Mesenteric fat pad (tissue), 1 donor: ENCODE measurements at places on chromosomes 5 and 9. TPM values are rescaled to one million over a fixed set of nuclear protein-coding genes. Genes with fewer than 3 reads are reported as not detected.

Gene KCNMB1
- total RNA-seq, result 0.93 TPM

Gene LCN15
- total RNA-seq, result 0.32 TPM

Gene CCL21
- 18.0 TPM for total RNA-seq

Gene CFAP77
- not detected for total RNA-seq

Gene TLX3
- total RNA-seq, result not detected

Gene ZNF79
- total RNA-seq, result 6.1 TPM

Gene TGFBI
- total RNA-seq, result 254 TPM

Gene HOMER1
- 3.2 TPM for total RNA-seq

Gene TAS2R1
- total RNA-seq, result not detected

Gene IFNA14
- not detected for total RNA-seq

Gene PHF24
- total RNA-seq, result 0.39 TPM

Gene HMCN2
- total RNA-seq, result 3.1 TPM

Gene FOXD4
- 0.32 TPM for total RNA-seq

Gene UGT3A1
- not detected for total RNA-seq

Gene ARL14EPL
- not detected for total RNA-seq

Gene GZMA
- total RNA-seq, result 1.0 TPM

Gene TTLL11
- 9.5 TPM for total RNA-seq

Gene ADAMTS2
- total RNA-seq, result 79.4 TPM

Gene MTAP
- total RNA-seq, result 38.8 TPM

Gene CNTNAP3B
- 20.1 TPM for total RNA-seq

Gene IGIP
- 13.3 TPM for total RNA-seq

Gene FOXD4L3
- total RNA-seq, result not detected

Gene INSYN2B
- 0.84 TPM for total RNA-seq

Gene LURAP1L
- total RNA-seq, result 21.7 TPM

Gene IL13
- total RNA-seq, result not detected

Gene CER1
- total RNA-seq, result not detected

Gene PCDHGA2
- 3.7 TPM for total RNA-seq

Gene RNF183
- not detected for total RNA-seq

Gene TSSK1B
- total RNA-seq, result not detected

Gene IL4
- total RNA-seq, result not detected

Gene SLC34A3
- not detected for total RNA-seq

Gene MARCHF6
- total RNA-seq, result 131 TPM

Gene IL7R
- total RNA-seq, result 5.2 TPM

Gene PCDHB7
- total RNA-seq, result 1.6 TPM

Gene GABRA1
- total RNA-seq, result not detected

Gene ALDH1B1
- total RNA-seq, result 26.3 TPM

Gene LEAP2
- 1.2 TPM for total RNA-seq

Gene PCDHA3
- 0.29 TPM for total RNA-seq

Gene NDUFAF2
- total RNA-seq, result 36.2 TPM

Gene ANKDD1B
- 0.64 TPM for total RNA-seq

Gene SNX2
- total RNA-seq, result 80.1 TPM

Gene SLC44A1
- 35.3 TPM for total RNA-seq

Gene SPINK6
- total RNA-seq, result not detected

Gene MARVELD2
- 0.58 TPM for total RNA-seq

Gene AUH
- 21.9 TPM for total RNA-seq

Gene HBEGF
- 48.5 TPM for total RNA-seq

Gene PDGFRB
- total RNA-seq, result 201 TPM

Gene PCDHA11
- total RNA-seq, result 0.26 TPM

Gene NXNL2
- not detected for total RNA-seq

Gene TSTD2
- 19.8 TPM for total RNA-seq

Gene TAF1L
- not detected for total RNA-seq

Gene FOXI1
- not detected for total RNA-seq

Gene GPR151
- total RNA-seq, result not detected

Gene IFNA21
- not detected for total RNA-seq

Gene LRRC70
- 9.4 TPM for total RNA-seq

Gene ZNF484
- total RNA-seq, result 6.9 TPM

Gene PFN3
- not detected for total RNA-seq

Gene FAM221B
- total RNA-seq, result not detected

Gene C5orf24
- 40.9 TPM for total RNA-seq
